Activated CD8-positive, alpha-beta memory T cell treated with anti-CD3 and anti-CD28 coated beads for 4 hours (primary cell): ENCODE measurements at places on chromosomes 4 and X.

DNA sequence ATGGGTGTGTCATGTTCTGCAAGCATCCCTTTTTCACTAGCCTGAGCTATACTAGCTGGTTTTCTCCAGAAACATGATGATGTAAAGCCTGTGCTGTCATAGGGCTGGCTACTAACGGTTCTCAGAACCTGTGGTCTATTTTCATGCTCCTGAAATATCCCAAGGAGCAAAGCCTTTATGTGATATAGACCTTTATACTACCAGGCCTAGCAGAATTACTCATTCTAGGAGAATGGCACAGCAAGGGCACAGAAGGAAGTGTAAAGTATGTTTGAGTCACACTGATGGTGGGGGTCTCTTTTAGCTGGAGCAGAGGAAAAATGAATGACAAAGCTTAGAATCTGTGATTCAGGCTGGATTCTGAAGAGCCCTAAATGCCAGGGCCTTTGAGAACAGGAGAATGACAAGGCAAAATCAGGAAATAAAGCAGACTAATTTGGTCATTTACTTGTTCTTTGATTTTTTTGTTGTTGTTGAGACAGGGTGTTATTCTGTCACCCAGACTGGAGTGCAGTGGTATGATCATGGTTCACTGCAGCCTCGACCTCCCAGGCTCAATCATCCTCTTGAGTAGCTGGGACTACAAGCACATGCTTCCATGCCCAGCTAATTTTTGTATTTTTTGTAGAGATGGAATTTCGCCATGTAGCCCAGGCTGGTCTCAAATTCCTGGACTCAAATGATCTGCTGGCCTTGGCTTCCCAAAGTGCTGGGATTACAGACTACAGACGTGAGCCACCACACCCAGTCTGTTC, 11.8 kb downstream of the TCEAL1 start:
- no peak for DNase-seq

GRCh38 chr4:161894493-161895167, 269.2 kb downstream of the FSTL5 start:
- DNase-seq: no peak

DNA sequence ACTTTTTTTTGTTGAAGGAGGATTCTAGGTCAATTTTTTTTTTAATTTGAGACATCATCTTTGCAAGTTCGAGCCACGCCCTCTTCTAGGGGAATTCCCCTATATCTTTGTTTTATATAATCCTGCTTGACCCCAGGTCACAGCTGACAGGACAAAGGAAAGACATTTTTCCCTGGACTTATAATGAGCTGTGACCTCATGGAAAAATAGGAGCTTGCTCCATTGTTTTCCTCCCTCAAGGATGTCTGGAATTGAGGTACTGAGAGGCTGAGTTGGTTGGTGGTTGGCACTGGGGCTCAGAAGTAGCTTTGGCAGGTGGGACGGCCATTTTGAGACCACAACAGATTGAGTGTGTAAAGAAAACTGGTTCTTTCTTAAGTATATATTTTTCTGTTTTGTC, 49.0 kb downstream of the GBA3 start:
- no peak for DNase-seq

DNA sequence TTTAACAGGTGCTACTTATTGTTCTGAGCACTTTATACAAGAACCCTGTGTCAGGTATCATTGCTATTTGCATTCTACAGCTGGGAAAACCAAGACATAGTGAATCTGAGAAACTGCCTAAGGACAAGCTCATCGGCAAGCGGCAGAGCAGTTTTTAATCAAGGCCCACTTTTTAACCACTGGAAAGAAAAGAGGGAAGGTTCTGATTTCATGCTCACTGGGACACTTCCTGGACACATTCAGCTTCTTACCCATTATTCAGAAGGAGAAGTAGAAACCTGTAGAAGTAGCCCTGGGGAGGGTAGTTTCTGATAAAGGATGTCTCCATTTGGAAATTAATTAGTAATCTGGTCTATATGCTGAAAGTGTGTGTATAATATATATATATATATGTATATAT, 2.5 kb upstream of the LNX1 start:
- DNase-seq: no peak

- no peak for DNase-seq
Measured at GRCh38 chrX:10769696-10770619, 149.6 kb upstream of the MID1 start.
